ENCODE measurements at places on chromosomes 11 and 22.

- no peak for DNase-seq
These were observed 23.9 kb upstream of the MICAL2 start for GRCh38 chr11:12086271-12087074.

GRCh38 chr11:11577251-11577855, 44.5 kb downstream of the GALNT18 start:
- no peak for DNase-seq

DNA sequence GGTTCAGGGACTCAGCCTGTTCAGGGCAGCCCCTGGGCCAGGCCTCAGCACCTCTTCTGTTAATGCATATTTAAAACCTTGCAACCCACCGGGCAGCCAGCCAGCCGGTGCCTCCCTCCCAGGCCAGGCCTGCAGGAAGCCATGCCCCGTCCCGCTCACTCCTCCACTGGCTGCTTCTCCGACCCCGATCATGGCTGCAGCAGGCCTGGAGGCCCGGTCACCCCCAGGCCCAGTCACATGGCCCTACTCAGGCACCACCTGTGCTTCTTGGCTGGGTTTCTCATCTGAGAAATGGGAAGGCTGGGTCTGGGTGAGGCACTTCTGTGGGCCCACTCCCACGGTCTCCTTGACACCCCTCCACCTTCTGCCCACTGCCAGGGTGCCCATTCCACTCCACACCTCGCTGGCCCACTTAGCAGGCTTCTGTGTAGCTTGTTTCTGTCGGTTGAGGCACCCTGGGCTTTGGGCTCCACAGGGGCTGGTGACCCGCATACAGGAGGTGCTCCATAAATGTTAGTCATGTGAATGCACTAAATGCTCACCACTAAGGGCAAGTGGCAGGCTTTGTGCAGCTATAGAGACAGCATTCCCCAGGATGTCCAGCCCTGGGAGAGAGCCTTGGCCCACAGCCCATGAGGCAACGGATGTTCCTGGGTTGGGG, 11.4 kb downstream of the RTN4R start:
- no peak for DNase-seq

- DNase-seq = no peak
These were observed 375.3 kb downstream of the DYNC2H1 start for GRCh38 chr11:103484545-103484944.

DNA sequence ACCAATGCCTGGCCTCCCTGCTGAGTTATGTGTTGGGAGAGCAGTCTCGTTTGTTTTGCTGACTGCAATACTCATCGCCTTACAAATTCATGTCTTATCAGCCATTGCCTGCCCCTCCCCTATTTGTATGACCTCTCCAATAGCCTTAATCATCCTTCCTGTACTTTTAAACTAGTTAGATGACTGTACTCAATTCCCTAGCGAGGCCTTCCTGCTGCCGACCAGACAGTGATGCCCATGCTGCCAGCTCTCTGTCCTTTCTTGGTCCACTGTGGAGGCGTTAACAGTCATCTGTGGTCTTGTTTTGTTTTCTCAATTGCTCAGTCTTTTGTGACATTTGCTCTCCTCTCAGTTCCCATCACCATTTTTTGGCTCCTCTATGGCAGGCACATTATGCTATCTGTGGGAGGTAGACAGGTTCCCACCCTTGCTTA, 20.3 kb upstream of the YPEL1 start:
- no peak for DNase-seq

- DNase-seq = no peak
These were observed 21.2 kb downstream of the BLID start for GRCh38 chr11:122094836-122095235.

DNA sequence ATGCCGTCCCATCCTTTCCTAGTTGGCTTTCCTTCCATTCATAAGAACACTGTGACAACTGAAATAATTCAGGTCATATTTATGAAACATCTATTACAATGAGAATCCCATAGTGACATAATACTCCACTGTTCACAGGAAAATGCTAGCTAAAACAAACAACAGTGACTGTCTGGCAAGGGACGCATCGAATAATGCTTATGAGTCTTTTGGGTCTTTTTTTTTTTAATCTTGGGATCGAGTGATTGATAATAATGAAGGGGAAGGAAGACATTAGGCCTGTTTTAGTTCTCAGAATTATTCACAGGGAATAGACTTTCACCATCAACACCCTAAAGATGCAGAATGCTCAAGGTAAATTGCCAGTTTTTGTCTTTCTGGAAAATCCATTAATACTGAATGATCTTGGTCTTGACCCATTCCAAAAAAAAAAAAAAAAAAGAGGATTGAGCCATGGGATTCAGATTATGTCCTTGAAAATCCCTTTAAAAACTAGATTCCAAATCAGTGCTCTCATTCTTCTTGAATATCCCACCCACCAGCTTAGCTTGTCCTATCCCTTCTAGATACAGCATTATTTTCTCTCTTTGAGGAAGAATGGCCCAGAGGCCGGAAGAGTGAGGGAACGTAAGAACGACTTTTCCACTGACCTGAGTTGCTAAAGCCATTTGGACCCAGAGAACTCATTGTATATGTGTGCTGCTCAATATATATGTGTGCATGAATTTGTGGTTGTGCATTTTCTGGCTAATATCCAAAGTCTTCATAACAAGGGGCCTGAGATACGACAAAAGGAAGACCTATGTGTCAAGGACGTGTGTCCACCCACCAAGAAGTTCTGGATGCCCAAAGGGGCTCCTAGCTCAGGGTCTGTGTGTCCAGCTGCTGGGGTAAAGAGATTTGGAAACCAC, 35.2 kb upstream of the CREB3L1 start:
- DNase-seq = no peak

DNA sequence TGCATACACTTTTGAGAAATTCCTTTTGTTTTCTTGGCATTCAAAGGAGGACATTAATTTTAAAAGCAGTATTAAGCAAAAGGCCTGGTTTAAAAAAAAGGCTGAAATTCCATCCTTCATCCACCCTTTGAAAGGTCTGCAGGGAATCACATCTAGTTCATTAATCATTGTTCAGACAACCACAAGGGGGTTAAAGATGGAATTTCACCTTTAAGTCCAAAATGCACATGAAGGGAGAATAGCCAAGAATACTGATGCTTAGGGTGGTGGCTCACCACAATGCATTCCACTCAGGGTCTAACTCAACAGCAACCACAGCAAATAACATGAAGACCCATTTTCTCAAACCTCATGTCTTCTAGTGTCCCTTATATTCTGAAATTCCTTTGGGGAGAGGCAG, 256.9 kb downstream of the CADM1 start:
- no peak for DNase-seq

GRCh38 chr22:49720279-49720959, 107.3 kb downstream of the BRD1 start:
- no peak for DNase-seq

DNA sequence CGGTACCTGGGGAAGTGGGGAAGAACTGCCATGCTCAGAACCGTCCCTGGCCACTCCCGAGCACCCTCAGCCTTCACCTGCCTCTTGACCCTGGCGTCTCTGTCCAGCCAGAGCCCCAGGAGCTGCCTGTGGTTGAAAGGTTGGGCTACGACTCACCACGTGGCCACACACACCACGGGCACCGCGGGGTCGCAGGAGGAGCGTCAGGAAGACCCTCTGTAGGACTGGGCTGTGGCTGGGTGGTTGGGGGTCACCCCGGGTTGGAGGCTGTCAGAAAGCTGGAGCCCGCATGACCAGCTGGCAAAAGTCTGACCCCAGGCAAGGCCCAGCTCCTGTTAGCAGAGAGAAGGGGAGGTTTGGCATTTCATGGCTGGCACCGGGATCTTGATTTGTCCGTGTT, 11.5 kb downstream of the KRTAP5-5 start:
- no peak for DNase-seq

DNA sequence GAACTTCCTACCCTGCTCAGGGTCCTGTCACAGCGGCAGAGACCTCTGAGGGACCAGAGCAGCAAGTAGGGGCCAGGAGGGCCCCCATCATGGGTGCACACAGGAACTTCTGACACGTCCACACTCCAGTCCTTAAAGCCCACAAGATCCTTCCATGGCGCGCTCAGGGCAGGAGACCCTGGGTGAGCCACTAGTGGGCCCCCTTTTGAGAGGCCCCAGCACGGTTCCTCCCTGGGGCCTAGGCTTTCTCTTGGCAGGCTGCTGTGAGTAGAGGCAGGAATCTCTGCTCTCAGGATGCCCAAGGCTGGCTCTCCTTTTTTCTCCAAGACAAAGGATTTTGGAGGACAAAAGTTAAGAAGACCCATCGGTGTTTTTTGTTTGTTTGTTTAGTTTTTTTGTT, 22.4 kb downstream of the RPS6KA4 start:
- DNase-seq = no peak

DNA sequence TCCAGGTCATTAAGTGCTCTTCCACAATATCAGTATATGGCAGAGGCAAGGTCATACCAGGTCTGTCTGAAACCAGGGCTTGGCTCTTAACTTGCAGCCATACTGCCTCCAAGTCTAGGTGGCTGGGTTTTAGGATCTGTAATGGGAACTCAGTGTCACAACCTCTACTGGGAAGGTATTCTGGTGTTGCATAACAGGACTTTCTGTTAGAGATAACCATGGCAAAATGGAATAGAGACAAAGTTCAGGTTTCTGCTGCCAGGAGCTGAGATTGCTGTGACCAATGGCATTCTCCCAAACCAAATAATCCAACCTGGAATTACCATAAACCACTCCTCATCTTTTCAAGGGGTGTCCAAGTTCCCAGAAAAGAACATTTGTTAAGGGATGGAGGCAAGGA, 6.8 kb upstream of the SAA1 start:
- DNase-seq = no peak

DNA sequence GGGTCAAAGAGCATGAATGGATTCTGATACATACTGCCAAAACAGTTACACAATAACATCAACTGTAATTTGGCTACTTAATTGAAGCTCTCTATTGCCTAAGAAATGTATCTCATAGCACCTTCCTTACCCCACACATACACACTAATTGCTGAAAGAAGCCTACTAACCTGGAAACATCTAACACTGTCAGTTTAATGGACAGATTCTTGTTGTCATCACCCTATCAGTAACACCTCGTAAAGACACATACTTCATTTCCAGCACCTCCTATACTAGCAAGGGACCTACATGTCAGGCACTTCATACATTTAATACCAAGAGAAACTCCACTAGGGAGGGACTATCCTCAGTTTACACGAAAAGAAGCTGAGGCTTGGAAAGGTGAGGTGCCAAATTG, 9.9 kb downstream of the NAP1L4 start:
- no peak for DNase-seq

DNA sequence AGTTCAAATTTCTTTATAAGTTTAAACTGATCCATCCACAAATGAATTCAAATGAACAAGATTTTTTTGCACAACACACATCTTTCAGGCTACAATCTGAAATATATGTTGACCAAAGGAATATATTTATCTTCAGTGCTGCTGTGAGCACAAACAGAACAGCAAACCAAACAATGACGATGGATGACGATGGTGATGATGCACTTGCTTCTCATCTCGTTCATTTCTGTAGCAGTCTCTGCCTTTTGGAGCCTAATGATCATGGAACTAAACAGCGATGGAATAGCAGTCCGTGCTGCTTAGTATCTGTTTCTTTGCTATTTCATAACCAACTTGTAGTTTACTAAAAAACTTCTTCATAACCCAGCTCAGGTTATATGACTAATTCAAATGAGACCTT, 220.7 kb upstream of the BLID start:
- DNase-seq = no peak

DNA sequence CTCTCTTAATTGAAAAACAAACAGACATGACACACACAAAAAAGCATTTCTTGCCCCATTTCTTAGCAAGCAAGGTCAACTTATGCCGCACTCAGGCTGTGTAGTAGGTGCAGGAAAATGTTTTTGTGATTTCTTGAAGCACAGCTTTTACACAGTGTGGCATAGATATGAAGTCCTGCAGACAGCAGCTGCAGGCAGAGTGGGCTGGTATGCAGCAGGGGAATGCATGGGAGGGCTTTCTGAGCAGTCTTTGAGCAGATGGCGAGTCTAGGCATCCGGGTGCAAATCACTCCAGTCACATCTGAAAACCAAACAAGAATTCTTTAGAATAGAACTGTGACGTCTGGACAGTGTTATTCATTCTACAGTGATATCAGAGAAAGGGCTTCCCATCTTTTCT, 87.5 kb downstream of the BLID start:
- DNase-seq = no peak

- DNase-seq = no peak
These were observed 28.6 kb downstream of the CSRP3 start for GRCh38 chr11:19173004-19173689.

DNA sequence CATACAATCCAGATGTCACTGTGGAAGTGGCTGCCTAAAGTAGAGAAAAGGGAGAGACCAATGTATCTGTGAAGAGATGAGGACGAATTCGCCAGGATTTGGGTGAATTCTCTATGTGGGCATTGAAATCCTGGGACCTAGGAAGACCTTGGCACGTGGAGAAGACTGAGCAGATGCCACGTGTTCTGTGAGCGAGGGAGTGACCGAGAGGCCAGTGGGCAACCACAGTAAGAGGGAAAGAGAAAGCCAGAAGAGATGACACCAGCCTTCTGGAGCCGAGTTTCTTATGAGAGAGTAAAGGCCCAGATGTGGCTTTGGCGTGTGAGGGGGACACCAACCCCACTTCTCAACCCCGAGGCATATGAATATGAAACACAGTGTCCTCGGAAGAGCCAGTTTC, 228.1 kb downstream of the BUD13 start:
- DNase-seq = no peak

- DNase-seq = no peak
These were observed 44.6 kb upstream of the LIN7C start for GRCh38 chr11:27551127-27551526.

GRCh38 chr11:74948546-74948897, 369 bp downstream of the XRRA1 start:
- DNase-seq = no peak

DNA sequence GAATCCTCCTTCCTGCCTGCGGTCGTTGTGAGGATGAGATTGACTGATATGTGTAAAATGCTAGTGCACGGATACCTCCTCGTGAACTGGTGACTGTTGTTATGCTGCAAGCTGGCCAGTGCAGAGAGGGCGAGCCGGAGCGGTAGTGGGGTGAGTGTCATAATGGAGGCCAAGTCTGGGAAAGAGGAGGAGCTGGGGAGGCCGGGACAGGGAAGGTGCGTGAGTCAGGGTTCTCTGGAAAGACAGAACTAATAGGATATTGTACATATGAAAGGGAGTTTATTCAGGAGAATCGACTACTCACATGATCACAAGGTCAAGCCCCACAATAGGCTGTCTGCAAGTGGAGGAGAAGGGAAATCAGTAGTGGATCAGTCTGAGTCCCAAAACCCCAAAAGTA, 56.8 kb upstream of the FADD start:
- DNase-seq = no peak

- DNase-seq = no peak
These were observed 100.6 kb upstream of the FGF3 start for GRCh38 chr11:69919659-69920344.

DNA sequence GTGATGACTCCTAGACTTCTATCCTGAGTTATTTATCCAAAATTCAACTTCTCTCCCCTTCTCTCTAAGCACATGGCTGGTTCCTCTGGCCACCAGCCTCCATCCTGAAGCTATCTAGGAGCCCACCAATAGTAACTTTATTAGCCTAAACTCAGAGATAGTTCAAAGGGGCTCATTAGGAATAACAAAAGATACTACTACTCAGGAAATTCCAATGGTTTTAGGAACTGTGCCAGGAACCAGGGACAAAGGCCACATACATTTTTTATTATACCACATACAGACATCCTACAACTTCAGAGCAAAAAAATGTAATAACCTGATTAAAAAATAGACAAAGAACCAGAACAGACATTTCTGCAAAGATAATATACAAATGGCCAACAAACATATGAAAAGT, 27.9 kb downstream of the SLC25A17 start:
- no peak for DNase-seq

GRCh38 chr22:46509416-46510089, 27.9 kb downstream of the CELSR1 start:
- no peak for DNase-seq

GRCh38 chr22:47678048-47678447, 915.6 kb downstream of the TBC1D22A start:
- no peak for DNase-seq
